Hematopoietic multipotent progenitor cell treated with erythropoietin and hydrocortisone succinate and interleukin-3 and kit ligand, for 15 days (in vitro differentiated cells): ENCODE measurements at places on chromosomes 4 and X.

DNA sequence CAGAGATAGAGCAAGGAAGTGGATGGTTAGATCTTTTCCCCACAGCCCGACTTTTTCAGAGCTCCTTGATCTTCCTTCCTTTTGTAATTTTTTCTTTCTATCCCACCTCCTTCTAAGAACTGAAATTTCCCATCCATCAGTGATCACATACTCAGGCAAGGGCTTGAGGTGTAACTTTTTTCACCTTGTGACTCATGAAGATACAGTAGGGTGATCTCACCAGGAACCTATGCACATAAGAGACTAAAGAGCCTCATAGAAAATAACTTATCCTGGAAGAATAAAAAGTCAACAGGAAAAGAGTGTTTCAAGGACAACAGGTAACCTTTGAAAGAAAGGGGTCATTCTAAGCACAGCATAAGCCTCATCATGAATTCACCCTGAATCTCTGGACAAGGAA lies 131.2 kb upstream of the HCCS start:
- DNase-seq, result no peak

GRCh38 chr4:147571036-147571770 lies 46.0 kb upstream of the TMEM184C start:
- no peak for DNase-seq

- DNase-seq, result no peak
Observed at GRCh38 chr4:159655547-159655946, 552.7 kb downstream of the RAPGEF2 start.

DNA sequence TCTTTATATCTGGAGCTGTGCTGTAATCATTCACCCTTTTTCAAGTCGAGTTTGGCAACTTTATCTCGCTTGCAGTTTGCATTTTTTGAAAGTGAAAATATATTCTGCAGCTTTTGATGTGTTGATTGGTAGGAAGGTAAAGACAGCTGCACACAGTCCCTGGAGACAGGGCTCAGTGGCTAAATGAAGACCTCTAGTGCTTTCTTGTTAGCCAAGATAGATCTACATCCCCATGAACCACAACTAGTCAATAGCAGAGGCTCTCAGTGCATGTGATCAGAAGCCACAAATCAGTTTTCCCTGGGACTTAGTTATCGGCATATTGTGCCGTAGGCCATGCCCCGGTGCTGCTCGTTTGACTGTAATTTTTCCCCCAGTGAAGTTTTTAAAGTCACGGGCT lies 587.7 kb upstream of the PITX2 start:
- DNase-seq, result no peak

- no peak for DNase-seq
Observed at GRCh38 chr4:23091711-23092110, 399.0 kb downstream of the GBA3 start.

DNA sequence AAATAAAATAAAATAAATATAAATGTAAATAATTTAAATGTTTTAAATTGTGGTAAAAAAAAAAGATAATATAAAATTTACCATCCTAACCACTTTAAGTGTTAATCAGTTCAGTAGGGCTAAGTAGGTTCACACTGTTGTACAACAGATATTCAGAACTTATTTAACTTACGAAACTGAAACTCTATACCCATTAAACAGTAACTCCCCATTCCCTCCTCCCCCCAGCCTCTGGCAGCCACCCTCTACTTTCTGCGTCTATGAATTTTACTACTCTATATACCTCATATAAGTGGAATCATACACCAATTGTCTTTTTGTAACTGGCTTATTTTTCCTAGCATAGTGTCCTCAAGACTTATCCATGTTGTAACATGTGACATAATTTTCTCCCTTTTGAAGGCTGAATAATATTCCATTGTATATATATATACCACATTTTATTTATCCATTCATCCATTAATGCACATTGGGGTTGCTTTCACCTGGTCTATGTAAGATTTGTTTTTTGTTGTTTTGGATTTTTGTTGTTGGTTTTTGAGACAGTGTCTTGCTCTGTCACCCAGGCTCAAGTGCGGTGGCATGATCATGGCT lies 32.5 kb upstream of the ELF2 start:
- no peak for DNase-seq

GRCh38 chr4:142719854-142720541 lies 126.1 kb downstream of the INPP4B start:
- no peak for DNase-seq

- DNase-seq, result no peak
Observed at GRCh38 chr4:55793479-55793878, 26.1 kb upstream of the EXOC1L start.

GRCh38 chr4:30801876-30802275 lies 81.7 kb downstream of the PCDH7 start:
- no peak for DNase-seq

DNA sequence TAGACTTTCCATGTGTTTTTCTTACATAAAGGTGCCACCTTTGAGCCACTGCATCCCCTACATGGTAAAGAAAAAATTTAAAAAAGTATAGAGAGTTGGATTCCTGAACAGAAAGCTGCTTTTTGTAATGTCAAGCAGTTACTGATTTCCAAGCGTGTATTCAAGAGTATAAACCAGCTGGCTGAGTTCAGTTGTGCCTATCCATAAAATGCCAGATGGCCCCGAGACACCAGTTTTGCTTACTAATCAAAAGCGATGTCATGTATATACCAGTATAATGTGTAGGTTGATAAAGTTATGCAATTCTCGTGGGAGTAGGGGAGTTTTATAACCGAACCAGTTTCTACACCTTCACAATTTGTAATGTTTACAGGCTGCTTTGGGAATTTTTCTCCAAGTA lies 26.2 kb upstream of the PNPLA4 start:
- no peak for DNase-seq

- no peak for DNase-seq
Observed at GRCh38 chr4:89305712-89306437, 1.7 kb downstream of the GPRIN3 start.

DNA sequence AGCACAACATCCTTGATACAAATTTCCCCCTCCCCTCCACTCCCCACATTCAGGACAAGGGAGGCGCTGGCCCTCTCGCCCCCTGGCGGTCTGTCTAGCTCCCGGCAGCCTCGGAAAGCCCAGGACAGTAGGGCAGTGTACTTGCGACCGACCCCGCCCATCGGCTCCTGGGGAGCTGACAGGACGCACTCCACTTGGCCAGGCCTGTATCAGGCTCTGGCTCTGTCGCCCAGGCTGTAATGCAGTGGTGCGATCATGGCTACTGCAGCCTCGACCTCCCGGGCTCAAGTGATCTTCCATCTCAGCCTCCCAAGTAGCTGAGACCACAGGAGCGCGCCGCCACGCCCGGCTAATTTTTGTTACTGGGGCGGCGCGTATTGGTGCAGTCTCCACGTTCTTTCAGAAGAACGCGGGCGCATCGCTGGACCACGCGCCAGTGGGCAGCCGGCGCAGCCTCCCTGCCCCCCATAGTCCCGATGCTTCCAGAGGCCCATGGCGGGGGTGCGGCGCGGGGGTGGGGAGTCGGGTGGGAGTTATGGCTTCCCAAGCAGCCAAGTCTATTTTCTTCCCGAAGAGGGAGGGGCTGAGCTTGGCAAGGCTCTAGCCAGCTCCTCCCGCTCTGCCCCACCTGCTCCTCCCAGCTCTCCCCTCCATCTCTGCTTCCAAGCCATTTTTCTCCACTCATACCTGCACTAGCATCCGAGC lies 7.8 kb upstream of the AKAP14 start:
- DNase-seq, result peak; percentile 50

GRCh38 chr4:165351359-165352130 lies 24.1 kb downstream of the MSMO1 start:
- DNase-seq, result no peak

GRCh38 chr4:8033067-8033755 lies 93.5 kb upstream of the AFAP1 start:
- DNase-seq, result no peak

- DNase-seq, result no peak
Observed at GRCh38 chr4:93658443-93658842, 170.1 kb upstream of the ATOH1 start.

DNA sequence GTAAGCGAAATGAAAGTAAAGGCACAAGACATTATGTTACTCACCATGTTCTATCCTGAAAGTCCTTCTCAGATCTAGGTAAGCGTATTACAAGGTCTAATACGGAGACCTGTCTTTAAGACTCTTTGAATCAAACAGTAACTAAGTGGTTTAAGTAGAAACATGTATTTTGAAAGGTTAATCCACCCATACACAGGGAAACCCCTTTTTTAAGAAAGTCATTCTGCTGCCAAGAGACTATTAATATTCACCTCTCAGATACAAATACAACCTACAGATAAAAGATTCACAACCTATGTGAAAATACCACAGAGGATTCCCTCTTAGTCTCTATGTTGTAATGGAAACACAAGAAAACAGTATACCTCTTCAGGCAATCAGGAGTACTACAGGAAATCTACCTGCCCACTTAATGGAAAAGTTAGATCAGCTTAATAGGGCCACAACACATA lies 63.2 kb upstream of the TNIP3 start:
- DNase-seq, result no peak
